Forelimb muscle (tissue), 1 donor: ENCODE measurements at places on chromosomes 5 and 9.

DNA sequence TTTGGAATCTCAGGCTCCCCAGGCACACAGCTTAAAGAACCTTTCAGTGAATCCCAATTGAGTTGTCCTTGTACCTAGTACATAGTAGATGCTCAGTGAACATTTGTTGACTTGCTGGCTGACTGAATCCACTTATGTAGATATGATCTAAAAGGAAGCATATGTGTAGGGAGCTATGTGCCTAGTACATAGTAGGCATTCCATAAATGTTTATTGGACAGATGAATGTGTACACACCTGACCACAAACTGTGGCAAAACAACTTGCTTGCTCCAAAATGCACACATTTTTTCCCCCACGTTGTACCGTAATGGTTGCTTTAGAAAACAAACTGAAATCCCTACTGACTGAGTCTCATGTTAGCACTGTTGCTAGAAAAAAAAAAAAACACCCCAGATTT, 80.2 kb upstream of the IL12B start:
- no peak for DNase-seq

DNA sequence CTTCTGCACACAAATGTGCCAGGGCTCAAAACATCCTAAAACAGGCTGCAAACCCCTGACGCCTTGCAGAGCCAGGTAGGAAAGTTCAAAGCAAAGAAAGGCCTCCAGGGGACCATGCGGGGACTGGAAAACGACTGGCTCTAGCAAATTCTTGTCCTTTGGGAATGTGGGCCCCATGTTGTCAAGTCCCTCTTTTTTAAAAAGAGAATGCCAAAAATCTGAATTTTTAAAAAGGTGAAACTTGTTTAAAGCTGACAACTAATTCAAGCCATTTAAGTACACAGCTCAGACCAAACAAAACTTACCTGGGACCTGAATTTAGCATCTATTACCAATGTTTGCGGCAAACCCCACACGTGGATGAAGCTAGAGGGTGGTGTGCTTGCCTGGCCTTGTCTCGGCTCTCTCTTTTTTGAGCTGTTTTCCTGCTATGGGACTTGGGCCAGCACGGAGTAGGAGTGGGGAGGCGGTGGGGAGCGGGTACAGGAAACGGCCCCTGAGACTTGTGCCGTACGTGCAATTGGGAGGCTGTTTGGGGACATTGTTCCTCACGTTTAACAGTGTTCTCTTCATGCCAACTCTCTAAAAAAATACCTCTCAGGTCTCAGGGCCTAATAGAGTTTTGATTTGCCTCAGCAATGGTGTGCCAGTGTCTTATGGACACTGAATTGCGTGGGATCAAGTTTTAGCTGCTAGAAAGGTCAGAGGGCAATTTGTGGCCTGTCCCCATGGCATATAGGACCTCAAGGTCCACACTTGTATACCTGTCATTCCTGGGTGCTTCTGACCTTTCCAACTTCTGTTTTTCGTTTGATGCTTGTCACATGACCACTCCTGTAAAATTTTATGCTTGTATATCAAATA, 15.1 kb upstream of the PHF19 start:
- DNase-seq: no peak

- no peak for DNase-seq
Measured at GRCh38 chr5:154475591-154476353, 2.3 kb downstream of the HAND1 start.

DNA sequence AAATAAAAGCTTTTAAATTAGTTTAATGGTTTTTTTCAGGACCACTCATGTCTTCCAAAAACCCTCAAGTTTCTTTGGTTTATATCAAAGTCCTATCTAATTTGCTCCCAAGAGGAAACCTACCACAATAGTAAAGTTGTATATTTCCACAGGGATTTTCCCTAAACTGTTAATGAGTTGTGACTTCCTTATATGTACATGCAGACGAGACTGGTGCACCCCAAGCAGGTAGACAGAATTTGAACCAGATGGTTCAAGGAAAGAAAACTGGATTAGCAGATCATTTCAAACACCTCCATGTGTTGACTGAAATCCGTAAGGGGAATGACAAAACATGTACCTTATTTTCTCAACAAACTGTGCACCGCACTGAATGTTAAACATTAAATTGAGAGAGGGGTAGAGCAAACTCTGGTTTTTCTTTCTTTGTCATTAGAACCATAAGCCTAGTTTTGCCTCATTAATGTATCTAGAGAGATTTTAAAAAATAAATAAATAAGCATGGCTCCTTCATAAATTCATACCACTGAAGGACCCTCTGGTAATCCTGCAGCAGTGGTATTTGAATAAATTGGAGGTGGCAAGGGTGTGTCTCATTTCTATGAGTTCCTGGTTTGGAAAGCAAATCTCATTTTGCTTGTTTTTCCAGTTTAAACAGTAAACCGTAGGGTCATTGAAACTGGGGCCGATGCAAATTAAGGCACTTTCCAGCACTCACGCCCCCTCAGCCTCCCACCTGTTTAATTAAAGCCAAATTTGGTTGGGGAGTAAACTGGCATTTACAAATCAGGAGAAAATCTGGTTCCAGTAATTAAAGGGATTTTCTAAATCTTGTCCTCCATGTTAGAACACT, 51.1 kb downstream of the ENC1 start:
- no peak for DNase-seq

DNA sequence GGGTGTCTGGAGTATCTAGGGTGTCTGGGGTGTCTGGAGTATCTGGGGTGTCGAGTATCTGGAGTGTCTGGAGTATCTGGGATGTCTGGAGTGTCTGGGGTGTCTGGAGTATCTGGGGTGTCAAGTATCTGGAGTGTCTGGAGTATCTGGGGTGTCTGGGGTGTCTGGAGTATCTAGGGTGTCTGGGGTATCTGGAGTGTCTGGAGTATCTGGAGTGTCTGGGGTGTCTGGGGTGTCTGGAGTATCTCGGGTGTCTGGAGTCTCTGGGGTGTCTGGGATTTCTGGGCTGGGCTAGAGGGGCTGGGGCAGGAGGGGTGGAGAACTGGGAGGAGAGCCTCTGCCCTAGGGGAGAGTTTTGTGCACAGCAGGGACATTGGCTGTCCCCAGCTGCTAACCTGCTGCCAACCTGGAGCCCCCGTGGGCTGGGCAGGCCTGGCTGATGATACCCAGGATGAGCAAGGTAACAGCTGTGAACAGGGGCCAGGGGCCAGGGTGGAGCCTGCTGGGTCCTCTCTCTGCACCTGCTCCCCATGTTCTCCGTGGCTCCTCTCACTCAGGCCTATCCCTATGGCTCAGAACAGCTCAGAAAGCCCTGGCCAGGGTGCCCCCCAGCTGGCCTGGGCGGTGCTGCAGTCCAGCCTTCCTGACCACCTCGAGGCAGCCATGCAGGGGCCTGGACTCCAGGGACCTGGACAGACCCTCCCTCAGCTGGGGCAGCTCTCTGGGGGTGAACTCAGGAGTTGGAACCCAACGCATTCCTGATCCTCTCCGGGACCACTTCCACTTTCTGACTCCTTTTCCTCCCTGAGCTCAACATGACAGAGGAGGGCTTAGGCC, 29.9 kb downstream of the LHX3 start:
- no peak for DNase-seq

GRCh38 chr5:58469896-58470295, 10.0 kb upstream of the PLK2 start:
- DNase-seq: no peak

- DNase-seq: no peak
Measured at GRCh38 chr5:58268268-58268667, 191.6 kb downstream of the PLK2 start.

- no peak for DNase-seq
Measured at GRCh38 chr5:168218746-168219145, 72.7 kb upstream of the WWC1 start.

DNA sequence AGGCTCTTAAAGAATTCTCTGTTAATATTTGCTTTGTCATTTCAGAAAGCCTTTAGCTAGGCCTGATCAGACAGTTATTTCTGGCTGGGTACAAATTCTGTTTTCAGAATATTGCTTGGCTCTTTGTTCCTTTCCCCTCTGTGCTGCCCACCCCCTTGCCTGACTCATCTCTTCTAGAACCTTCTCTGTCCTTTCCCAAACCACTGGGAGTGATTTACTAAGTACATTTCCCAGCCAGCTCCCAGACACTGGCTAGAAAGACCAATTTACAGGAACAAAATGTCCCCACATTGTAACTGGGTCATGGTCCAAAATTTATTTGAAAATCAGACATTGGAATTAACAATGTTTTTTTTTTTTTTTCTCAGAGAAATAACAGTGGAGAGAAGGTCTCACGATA, 133.1 kb upstream of the MAP1B start:
- DNase-seq: no peak
